ENCODE measurements at places on chromosomes 16 and 17. TPM values are rescaled to one million over a fixed set of nuclear protein-coding genes. Genes with fewer than 3 reads are reported as not detected.

NRN1L gene
- not detected for total RNA-seq

RABEP2 gene
- total RNA-seq, result 20.8 TPM

DNA sequence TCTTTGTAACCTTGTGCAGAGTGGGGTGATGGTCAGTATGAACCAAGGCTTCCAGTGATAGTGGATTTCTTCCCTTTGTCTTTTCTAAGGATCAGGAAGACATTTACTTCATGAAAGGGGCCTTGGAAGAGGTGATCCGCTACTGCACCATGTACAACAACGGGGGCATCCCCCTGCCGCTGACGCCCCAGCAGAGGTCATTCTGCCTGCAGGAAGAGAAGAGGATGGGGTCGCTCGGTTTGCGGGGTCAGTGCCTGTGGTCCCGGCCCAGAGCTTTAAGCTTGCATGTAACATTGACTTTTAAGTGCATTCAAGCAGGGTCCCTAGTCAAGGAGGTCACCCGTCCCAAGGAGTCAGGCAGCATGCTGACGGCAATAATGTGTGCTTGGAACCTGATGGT, 56.0 kb downstream of the MEAK7 start:
- DNase-seq, result no peak
- H3K4me3 ChIP-seq, result no peak overlapping the region
- H3K4me1 ChIP-seq, result no peaks in the 10 kb centered on the region

DNA sequence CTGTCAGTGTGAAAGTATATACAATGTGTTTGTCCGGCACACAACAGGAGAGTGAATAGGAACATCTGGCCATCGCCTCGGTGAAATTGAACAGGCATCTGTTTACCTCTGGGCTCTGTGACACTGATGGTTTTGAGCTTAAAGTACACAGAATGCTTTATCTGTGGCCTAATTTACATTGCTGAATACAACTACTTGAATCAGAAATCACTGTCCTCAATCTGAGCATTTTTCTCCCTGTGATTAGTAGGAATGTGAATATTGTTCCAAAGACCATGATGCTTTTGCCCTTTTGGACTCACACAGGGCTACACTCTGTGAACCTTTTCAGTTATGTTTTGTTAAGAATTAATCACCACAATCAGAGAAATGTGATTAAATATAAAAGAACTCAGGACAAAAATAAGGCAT, 323.0 kb upstream of the TBX2 start:
- no peaks in the 10 kb centered on the region for H3K4me1 ChIP-seq
- no peaks in the 10 kb centered on the region for H3K27me3 ChIP-seq
- H3K36me3 ChIP-seq, result no peaks in the 10 kb centered on the region
- no peak for DNase-seq
- no peak overlapping the region for H3K27ac ChIP-seq

GRCh38 chr17:7579834-7580603, 581 bp downstream of the CD68 start:
- peak overlapping the region; percentile 13 for H3K4me3 ChIP-seq
- H3K27me3 ChIP-seq, result no peaks in the 10 kb centered on the region
- DNase-seq, result no peak
- peak overlapping the region; percentile 53 for H3K27ac ChIP-seq
- H3K4me1 ChIP-seq, result peaks cover 54% of the 10 kb centered on the region

DNA sequence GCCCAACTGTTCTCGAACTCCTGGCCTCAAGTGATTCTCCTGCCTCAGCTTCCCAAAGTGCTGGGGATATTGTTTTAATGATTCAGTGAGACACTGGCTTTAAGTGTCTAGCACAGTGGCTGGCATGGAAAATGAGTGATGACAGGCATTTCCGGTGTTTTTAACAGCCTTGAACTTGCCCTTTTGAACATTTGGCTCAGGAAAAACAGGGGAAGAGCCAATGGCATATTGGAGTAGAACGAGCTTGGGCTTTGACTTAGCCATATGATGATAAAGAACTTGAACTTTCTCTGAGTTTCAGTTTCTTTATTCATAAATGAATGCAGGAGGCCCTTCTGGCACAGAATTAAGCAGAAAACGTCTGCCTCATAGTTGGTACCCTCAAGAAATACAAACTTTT, 145.0 kb upstream of the HS3ST4 start:
- no peak overlapping the region for H3K27ac ChIP-seq
- H3K4me1 ChIP-seq, result no peaks in the 10 kb centered on the region
- H3K27me3 ChIP-seq, result no peaks in the 10 kb centered on the region
- H3K4me3 ChIP-seq, result no peak overlapping the region
- no peaks in the 10 kb centered on the region for H3K36me3 ChIP-seq

- peaks cover 30% of the 10 kb centered on the region for H3K4me1 ChIP-seq
- no peak for DNase-seq
- no peak overlapping the region for H3K4me3 ChIP-seq
- no peaks in the 10 kb centered on the region for H3K36me3 ChIP-seq
These were observed 17.6 kb downstream of the C16orf74 start for GRCh38 chr16:85733155-85733838.

GRCh38 chr17:32998111-32998886, 6.7 kb downstream of the SPACA3 start:
- H3K27me3 ChIP-seq, result peaks cover 5% of the 10 kb centered on the region
- H3K4me3 ChIP-seq, result no peak overlapping the region
- peaks cover 7% of the 10 kb centered on the region for H3K4me1 ChIP-seq
- no peak overlapping the region for H3K27ac ChIP-seq

DNA sequence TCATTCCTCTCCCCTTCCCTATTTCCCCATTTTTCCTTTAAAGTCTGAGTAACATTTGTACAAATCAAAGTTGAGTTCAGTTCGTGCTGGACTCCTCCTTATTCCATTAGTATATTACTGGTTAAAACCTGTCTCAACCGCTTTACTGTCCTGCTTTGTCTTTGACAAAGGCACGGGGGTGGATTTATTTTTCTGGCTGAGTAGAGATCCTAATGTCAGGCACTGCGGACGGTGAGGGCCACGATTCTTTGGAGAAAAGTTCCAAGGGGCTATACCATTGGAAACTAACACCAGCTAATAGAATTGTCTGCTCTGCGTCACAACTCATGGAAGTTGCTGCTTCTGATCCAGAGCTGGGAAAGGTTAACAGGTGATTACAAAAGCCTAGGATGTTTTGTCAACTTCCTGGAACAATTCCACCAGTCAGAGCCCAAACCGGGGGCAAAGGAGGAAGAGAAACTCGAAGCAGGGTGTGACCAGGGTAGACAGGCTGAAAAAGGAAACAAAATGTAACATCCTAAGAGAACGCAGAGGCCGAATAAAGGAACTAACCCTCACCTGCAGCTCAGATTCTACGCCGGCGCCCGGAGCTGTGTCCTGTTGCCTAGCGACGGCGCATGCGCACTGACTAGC, 12.4 kb downstream of the TAT start:
- H3K27ac ChIP-seq, result peak overlapping the region; percentile 76
- no peaks in the 10 kb centered on the region for H3K27me3 ChIP-seq
- peaks cover 10% of the 10 kb centered on the region for H3K4me1 ChIP-seq
- H3K4me3 ChIP-seq, result peak overlapping the region; percentile 67
- H3K36me3 ChIP-seq, result no peaks in the 10 kb centered on the region

- H3K4me3 ChIP-seq, result no peak overlapping the region
- H3K27ac ChIP-seq, result no peak overlapping the region
- no peaks in the 10 kb centered on the region for H3K36me3 ChIP-seq
- no peaks in the 10 kb centered on the region for H3K4me1 ChIP-seq
- H3K27me3 ChIP-seq, result no peaks in the 10 kb centered on the region
These were observed 8.9 kb downstream of the CPPED1 start for GRCh38 chr16:12794486-12795387.

GRCh38 chr17:44122816-44123355, 555 bp downstream of the HDAC5 start:
- H3K27me3 ChIP-seq, result no peaks in the 10 kb centered on the region
- no peak for DNase-seq
- peak overlapping the region; percentile 70 for H3K27ac ChIP-seq
- H3K4me3 ChIP-seq, result peak overlapping the region; percentile 89
- peaks cover 24% of the 10 kb centered on the region for H3K4me1 ChIP-seq

DNA sequence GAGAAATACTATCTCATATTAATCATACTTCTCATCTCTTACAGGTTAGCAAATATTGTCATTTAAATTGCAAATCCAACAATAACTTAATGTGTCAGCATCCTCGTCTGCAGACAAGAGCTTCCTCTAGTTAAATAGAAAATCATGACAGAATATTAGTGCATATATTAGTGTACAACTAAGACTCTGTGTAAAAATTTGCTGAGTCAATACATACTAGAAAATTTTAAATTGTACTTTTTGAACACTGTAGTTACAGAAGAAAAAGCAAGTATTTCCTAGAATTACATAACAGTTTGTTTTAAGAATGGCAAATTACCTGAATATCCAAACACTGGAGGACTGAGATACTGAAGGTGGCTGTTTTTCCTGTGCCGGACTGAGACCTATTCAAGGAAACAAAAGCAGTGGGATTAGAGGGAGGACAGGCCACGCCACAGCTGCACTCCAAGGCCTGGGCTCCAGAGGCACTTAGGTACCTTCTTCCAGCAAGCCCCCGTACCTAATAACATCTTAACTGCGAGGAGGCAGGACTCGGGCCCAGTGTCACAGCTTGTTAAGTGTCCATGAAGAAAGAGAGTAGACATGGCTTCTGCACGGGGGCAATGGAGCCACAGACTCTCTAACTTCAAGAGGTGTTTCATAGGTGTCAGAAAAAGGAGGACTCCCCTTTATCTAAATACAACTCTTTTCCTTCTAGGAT, 5.3 kb downstream of the EIF4A3 start:
- peaks cover 58% of the 10 kb centered on the region for H3K36me3 ChIP-seq
- no peak overlapping the region for H3K27ac ChIP-seq
- no peaks in the 10 kb centered on the region for H3K27me3 ChIP-seq
- DNase-seq, result no peak
- no peak overlapping the region for H3K4me3 ChIP-seq
- H3K4me1 ChIP-seq, result peaks cover 20% of the 10 kb centered on the region

DNA sequence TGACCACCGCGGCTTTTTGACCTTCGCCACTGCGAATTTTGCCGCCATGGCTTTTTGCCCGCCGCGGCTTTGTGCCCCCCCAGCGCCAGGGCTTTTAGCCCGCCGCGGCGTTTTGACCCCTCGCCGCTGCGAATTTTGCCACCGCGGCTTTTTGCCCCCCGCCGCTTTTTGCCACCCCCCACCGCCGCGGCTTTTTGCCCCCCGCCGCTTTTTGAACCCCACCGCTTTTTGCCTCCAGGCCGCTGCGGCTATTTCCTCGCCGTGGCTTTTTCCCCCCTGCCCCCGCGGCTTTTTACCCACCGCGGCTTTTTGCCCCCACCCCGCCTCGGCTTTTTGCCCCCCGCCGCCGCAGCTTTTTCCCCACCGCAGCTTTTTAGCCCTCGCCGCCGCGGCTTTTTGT, 134.8 kb upstream of the TP53TG3C start:
- no peaks in the 10 kb centered on the region for H3K27me3 ChIP-seq
- H3K4me1 ChIP-seq, result no peaks in the 10 kb centered on the region
- DNase-seq, result peak; percentile 24
- H3K4me3 ChIP-seq, result no peak overlapping the region
- H3K36me3 ChIP-seq, result no peaks in the 10 kb centered on the region
- H3K27ac ChIP-seq, result no peak overlapping the region

DNA sequence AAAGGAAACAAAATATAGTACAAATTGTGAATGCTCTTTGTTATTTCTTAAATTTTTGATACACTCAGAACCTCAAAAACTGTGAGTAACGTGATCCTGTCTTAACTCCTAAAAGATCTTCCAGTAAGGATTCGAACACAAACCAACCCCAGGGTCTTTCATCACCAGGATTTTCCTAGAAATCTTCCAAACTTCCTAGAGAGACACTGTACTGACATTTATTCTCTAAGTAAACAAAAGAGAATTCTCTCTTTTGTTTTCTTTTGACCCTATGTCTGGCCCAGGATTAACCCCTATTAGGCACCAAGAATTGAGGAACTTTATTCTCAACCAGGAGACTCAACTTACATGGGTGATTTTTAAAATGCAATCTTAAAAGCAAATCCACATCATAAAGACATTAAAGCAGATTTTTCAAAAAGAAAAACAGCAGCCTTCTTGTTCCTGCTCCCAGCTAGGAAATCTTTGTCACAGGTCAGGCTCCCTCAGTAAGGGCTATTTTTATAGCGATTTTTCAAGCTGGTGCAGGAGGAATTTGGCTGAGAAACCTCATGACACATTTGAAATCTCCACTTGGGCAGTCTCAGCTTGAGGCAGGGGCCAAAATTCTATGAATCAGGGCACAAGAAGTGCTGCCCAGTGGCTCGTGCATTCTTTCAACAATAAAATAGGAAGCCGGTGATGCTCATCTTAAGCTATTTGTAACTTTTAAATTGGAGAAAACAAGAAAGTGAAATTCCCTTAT, 6.2 kb upstream of the SMG1 start:
- H3K36me3 ChIP-seq, result no peaks in the 10 kb centered on the region
- H3K4me1 ChIP-seq, result no peaks in the 10 kb centered on the region
- H3K4me3 ChIP-seq, result no peak overlapping the region

DNA sequence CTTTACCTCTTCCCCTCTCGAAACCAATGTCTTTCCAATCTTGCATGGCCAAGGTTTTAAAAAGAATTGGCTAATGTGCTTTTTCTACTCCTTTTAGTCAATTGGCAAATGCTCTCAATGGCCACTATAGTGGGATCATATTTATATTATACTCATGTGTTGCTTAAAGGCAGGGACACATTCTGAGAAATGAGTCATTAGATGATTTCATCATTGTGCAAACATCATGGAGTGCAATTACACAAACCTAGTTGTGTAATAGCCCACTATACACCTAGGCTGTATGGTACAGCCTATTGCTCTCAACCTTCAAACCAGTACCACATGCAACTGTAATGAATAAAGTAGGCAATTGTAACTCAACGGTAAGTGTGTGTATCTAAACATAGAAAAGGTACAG, 180.9 kb downstream of the HS3ST3A1 start:
- H3K4me1 ChIP-seq, result no peaks in the 10 kb centered on the region
- no peaks in the 10 kb centered on the region for H3K27me3 ChIP-seq
- H3K36me3 ChIP-seq, result no peaks in the 10 kb centered on the region
- H3K4me3 ChIP-seq, result no peak overlapping the region
- H3K27ac ChIP-seq, result no peak overlapping the region

RAB26 gene
- total RNA-seq, result 0.55 TPM

DNA sequence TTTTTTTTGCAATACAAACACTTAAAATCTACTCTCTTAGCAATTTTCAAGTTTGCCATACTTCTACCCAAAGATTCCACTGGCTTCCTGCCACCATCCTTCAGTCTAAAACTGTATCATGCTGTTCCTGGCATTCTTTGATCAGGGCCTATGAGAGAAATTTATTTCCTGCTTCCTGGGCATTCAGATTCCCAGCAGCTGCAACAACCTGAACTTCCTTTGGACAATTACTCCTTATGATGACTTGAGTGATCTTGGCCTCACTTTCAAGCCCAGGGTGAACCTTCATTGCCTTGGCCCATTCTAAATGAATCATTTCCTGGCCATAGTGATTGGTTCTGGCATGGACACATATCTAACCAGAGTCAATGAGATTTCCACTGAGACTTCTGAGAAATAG, 18.0 kb upstream of the MON1B start:
- no peak for DNase-seq
- no peak overlapping the region for H3K27ac ChIP-seq
- no peaks in the 10 kb centered on the region for H3K36me3 ChIP-seq
- no peaks in the 10 kb centered on the region for H3K4me1 ChIP-seq
- no peak overlapping the region for H3K4me3 ChIP-seq

GRCh38 chr17:62827746-62828485, 19.8 kb upstream of the MARCHF10 start:
- no peaks in the 10 kb centered on the region for H3K36me3 ChIP-seq
- no peaks in the 10 kb centered on the region for H3K27me3 ChIP-seq
- H3K4me3 ChIP-seq, result no peak overlapping the region
- H3K4me1 ChIP-seq, result no peaks in the 10 kb centered on the region

Data from CD8-positive, alpha-beta memory T cell (primary cell).